ENCODE measurements at places on chromosomes 12 and 14.

DNA sequence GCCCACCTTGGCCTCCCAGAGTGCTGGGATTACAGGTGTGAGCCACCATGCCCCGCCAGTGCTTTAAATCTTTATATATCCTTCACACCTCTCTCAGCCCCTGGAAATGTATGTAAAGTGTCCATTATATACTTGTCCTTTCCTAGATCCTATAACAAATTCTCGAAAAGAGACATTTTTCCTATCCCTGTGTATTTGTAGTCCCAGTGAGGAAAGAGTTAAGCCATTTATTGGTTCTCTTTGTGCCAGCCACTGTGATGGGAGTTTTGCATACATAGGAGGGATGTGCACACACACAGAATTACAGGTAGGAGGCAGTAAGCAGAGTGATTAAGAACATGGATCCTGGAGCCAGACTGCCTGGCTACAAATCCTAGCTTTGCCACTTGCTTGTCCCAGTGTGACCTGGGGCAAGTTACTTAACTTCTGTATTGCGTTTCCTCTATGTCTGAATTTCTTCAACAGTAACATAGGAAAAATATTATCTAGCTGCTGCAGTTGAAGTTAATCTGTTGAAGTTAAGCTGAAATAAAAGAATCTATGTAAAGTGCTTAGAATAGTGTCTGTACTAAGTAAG, 2.1 kb upstream of the RABGGTA start:
- DNase-seq = no peak

DNA sequence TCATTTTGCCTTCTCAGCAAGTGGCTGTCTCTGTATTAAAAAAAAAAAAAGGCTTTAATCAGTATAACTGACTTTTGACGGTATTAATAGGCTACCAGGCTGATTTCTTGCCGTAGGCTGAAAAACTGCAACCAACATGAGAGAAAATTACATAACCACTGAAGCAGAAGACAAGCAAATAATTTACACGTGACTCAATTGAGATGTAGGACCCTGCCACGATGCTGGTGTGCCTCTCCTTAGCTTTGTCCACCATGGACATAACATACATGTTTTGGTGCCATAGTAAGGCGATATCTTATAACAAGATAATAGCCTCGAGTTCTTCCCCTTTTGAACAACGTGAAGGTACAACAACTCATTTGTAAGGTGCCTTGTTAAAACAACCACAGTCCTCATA, 88.7 kb upstream of the GRIP1 start:
- DNase-seq = no peak

- no peak for DNase-seq
Measured at GRCh38 chr12:84408936-84409335, 503.7 kb downstream of the SLC6A15 start.

DNA sequence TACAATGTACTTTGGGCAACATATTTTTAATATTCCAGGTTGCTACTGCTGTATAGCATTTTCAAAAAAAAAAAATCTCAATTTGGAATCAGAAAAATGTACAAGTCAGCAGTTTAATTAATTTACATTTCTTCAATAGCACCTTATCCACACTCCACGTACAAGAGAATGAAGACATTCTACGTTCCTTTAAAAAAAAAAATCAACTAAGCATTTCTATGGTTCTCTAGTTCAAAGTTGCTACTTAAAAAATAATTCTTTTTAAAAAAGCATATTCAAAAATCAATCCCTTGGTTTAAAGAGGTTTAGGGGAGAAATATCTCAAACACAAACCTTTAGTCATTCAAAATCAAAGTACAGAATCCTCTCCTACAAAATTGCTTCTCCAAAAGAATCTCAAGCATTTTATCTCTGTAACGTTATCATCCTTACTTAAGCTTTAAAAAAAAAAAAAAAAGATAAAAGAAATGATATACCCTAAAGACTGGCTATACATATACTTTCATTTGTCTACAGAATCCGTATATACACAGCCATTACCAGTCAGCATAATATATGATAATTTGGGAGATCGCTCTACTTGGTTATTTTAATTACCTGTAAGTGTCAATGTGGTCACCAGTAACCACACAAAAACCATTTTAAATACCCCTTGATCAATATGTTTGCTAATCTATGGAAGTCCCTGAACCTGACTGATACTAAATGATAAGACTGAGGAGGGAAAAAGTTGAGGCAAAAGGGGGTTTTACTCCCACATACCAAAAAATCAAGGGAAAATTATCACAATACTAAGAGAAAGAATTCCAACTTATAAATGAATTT, 2.7 kb downstream of the MED13L start:
- no peak for DNase-seq

DNA sequence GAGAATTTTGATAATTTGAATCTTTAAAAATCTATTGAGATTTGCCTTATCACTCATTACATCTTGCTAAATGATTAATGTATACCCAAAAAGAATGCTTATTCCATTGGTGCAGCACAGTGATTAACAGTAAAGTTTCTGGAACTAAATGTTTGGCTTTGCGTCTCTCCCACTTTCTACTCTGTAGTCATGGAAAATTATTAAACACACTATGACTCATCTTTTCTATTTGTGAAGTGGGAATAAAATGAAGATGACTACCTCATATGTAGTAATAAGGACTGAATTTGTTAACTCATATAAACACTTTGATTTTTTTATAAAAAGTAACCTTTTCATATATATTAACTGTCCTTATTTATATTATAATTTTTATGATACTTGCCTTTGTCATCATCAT, 118.1 kb downstream of the RERGL start:
- DNase-seq = no peak

GRCh38 chr14:64928239-64929013, 14.1 kb downstream of the GPX2 start:
- no peak for DNase-seq

- no peak for DNase-seq
Measured at GRCh38 chr14:101881426-101881825, 82.9 kb upstream of the DYNC1H1 start.

- no peak for DNase-seq
Measured at GRCh38 chr12:82838131-82838551, 151.4 kb downstream of the TMTC2 start.

DNA sequence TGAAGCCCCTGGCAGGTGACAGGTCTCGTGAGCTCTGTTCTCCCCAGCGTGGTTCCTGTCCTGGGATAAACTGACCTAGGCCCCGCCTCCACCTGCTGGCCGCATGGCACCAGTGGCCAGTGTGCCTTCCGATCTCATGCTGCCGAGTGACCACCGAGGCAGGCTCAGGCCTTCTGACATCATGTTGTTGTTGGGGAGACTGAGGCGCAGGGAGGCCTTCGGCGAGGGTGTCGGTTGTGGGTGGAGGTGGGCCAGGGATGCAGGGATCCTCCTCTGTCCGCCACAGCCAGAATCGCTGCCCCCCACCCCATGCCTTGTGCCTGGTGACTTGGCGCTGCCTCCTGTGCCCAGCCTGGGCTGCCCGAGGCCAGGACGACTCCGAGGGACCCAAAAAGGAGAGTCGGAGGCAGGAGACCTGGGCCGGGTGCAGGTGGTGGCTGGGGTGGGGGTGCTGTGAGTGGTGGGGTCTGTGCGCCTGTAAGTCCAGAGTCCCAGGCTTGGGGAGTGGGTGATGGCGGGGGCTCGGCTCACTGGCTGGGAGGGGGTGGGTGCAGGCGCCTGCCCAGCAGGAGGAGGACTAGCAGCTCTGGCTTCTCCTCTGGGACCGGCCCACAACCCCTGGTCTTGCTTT, 24.3 kb downstream of the ASPG start:
- DNase-seq = no peak

DNA sequence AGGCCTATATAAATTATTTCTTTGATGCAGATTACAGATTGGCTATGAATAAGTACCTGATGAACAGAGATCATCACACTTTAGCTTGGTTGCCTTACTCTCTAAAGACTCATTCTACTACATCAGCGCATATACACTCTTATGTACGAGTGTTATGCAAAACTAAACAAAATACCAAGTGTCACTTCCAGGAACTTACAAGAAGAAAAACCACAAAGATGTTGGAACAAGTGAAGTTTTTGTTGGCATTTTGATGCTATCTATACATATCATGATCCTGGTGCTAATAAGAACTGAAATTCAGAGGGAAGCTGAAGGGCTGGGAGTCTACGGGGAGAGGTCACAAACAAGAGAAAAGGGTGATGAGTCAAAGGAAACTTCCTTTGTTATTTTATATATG, 47.9 kb upstream of the CERS5 start:
- DNase-seq = no peak

DNA sequence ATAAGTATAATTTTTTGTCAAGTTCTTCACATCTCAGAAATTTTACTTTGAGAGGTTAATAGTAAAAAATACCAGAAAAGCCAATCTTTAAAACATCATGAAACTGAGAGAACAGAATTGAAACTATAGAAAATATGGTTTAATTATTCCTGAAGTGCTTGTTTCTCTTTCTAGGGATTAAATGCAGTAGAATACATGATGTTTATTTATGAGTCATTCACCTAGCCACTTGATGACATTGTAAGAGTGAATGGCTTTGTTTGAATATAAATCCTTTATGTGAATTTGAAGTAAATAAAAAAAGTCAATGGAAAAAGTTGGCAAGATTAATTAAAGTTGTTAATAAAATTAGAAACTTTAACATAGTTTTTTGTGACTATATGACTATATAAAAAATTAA, 48.4 kb downstream of the KTN1 start:
- DNase-seq = no peak

DNA sequence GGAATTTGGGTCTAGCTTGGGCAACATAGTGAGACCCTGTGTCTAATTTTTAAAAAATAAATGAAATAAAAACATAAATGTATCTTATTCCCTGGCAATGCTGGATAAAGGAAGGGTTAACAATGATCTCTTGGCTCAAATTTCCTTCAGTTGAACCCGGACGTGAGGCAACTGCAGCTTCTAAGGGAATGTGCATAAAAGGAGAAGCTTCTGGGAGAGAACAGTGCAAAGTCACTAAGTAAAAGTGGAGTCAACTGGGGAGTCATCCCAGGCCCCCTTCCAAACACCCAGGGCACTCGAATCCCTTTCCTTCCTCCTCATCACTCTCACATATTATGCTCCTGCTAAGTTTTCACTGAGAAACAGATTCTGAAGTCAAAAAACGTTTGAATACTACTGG, 147.3 kb downstream of the PPM1H start:
- no peak for DNase-seq

DNA sequence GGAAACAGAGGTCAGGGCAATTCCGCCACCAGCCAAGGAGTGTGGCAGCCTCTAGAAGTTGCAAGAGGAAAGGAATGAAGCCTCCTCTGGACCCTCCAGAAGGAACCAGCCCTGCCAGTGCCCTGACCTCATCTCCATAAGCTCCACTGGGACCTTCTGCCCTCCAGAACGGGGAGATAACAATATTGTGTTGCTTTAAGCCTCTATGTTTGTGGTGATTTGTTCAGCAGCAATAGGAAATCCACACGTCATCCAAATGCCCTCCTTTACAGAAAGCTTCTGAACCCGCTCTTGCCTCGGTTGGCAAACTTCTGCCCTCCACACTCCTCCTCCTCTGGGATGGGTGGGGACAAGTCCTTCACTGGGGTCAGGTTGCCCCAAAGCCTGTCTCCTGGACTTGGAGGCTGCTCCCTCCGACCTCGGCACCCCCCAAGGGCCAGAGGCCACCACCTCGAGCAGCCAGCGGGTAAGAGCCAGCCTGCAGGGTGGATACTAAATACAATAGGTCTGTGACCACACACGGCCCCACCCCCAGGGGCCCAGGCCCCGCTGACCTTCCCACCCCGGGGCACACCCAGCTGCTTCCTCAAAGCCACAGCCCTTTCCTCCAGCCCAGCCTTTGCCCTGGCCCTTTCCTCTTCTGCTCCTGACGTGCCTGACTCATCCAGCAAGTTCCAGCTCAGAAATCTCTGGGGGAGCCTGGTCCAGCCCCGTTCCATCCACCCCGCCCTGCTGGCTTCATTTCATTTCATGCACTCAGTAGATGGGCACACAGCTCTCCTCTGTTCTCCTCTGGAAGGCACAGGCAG, 58.7 kb upstream of the NCOR2 start:
- no peak for DNase-seq

DNA sequence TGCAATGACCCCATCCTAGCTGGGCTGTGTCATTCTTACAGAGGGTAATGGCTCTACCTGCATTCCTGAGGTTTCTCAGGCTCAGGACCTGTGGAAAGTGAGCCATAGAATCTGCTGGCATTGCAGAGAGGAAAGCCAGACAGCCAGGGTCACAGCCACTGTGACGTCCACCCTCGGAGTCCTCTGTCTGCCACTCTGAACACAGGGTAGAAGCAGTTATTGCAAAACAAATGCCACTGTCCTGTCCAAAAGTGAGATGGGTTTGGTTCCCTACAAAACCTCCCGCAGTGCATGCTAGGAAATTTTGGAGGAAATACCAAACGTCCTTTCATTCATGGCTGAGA, 37.8 kb downstream of the TNFAIP2 start:
- no peak for DNase-seq

DNA sequence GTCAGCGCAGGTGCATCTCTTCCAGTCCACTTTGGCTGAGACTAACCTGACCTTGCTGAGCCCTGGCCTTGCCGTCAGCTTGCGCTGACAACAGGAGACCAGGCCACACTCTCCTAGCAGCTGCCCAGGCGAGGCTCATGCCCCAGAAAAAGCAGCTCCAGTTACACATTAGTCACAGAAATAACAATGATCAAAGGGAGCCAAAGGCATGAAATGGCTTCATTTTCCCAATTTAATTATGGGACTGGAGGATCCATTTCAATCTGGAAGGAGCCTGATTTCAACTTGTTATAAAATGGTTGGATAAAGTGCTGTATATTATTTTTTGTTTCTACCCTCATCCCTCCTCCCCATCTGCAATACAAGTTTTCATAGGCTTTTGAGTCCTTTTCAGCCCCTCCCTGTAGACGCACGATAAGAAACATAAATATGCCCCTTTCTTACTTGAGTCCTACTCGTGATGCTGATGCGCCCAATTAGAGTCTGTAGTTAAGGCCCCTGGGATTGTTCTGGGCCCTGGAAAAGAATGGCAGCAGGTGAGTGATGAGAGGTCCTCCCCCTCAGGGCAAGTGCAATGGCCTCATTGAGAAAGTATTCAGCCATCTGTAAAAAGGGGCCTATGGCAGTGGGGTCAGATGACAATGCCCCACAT, 376.0 kb downstream of the C12orf75 start:
- no peak for DNase-seq

- no peak for DNase-seq
Measured at GRCh38 chr14:67442139-67442906, 30.4 kb upstream of the PLEK2 start.

DNA sequence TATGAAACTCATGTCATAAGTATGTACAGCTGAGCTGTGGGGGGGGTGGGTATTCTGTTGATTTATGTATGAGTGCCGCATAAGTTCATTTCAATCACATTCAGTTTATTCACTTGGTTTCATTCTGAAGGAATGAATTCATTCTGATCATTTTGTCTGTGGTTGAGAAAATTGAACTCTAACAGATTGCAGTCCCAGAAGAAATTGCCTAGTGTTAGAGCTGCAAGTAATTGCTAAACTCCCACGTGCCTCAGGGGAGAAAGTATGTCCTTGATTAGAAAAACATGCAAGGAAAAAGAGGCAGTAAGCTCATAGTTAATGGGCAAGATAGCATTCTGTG, 442.4 kb upstream of the MGAT4C start:
- DNase-seq = no peak

- no peak for DNase-seq
Measured at GRCh38 chr12:26295001-26295400, 99.6 kb downstream of the SSPN start.

Measured in T follicular helper cell (primary cell).